ENCODE measurements at places on chromosomes 3 and 15. TPM values are rescaled to one million over a fixed set of nuclear protein-coding genes. Genes with fewer than 3 reads are reported as not detected.

GRCh38 chr3:197030379-197031314 lies 1.0 kb upstream of the MELTF start:
- no peak for DNase-seq

DNA sequence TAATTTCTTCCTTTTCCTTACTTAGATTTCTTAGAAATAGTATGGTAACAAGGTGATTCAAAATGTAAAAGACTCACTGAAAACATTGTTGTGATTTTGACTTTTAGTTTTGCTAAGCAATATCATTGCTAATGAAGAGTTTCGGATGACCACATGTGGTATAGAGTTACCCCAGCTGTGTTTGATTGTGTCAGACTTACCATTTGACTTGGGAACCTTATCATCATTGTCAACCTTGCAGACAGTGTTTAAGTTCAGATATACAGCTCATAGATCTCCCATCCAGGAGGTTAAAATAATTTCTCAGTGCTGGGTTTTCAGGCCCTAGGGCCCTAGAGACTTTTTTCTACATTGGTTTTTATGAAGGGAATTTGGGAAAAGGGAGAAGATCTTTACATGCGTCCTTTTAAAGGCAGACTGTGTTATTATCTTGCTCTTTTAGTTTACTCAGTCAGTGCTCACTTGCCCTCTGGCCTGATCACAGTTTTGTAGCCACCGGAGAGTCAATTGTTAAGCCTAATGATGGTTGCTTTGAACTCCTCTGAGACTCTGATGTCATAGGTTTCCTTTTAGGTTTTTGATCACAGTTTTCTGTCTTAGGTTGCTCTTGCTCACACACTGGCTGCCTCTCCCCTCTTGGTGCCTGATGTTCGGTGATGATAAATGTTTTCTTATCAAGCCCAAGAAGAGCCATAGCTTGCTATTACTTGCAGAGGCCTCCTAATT lies 133.5 kb upstream of the ZPLD1 start:
- DNase-seq = no peak

DNA sequence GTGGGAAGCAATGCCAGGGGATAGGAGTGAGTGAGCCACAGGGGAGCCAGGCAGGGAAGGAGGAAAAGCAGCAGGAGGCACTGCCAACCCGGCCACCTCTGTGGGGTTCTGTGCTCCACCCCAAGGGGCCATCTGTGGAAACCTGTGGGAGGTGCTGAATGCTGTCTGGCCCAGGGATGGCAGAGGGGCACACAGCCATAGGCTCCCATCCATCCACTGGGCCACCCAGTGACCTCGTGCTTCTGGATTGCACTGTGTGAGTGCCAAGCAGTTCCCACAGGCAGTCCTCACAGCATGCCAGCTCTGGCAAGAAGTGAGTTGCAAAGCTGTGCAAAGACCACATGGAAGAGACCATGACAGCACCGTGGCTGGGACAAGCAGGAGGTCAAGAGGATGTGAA lies 27.5 kb downstream of the DNAJB8 start:
- no peak for DNase-seq

DNA sequence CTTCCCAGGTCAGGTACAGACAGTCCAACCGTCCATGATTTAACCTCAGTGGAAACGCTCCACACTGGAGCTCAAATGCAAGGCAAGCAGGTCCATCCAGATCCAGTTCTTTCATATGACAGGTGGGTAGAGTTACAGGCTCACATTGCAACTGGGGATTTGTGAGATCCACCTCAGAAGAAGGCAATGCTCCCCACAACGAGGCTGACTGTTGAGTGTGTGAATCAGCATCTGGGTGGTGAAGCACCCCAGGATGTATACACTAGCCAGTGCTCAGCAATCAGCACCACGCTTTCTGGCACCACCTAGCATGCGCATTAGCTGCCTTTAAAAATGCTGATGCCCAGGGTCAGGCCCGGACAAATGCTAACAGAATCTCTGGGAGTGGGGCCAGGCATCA lies 343.5 kb upstream of the ICE2 start:
- DNase-seq = no peak

DNA sequence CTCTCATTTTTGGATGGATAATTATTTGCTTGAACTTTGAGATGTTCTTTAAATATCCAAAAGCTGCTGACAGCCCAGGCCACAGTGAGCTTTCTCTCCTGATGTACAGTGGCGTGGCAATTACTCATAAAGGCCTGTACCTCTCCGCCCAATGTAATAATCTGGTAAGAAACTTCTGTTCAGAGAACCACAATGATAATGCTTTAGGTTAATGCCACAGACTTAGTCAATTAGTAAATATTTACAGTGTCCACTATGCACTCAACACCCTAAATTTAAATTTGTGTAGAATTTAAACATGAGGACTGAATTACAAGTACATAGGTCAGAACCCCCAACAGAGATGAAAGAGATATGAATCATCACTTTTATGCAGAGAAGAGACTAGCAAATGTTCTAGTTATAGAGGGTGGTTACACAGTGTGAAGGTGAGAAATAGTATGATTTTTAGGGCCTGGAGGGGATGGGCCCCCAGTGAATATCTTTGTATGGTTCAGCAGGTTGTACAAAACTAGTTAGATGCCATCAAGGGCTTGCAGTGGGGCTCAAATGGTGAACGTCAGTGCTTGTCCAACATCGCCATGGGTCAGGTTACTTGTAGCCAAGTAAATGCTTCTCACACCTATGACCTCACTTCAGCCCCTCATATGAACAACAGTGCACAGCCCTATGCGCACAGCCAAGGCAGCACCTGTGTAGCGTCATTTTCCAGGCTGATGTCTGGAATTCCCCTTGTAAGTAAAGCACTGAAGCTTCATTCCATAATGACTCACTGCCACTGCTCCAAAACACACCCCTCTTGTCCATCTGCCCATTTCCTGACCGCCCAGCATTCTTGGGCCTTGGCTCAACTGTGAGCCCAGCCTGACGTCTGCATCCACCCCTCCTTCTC lies 13.3 kb downstream of the ABHD2 start:
- peak; percentile 48 for DNase-seq

DNA sequence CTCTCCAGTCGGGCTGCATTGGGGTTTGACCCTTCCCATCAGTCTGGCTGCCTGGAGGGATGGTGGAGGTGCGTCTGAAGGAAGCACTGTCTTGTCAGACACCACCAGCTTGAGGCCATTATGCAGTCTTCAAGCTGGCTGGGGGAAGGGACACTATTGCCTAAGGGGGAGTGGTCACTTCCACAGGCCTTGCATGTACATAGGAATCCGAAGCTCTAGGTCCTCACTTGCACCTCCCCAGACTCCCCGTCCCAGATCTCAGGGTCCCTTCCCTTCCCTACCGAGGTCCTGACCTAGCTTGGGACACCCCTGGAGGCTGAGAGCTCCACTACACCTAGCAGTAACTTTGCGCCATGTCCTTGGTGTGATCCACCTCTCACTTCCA lies 48.6 kb upstream of the KLF13 start:
- no peak for DNase-seq

DNA sequence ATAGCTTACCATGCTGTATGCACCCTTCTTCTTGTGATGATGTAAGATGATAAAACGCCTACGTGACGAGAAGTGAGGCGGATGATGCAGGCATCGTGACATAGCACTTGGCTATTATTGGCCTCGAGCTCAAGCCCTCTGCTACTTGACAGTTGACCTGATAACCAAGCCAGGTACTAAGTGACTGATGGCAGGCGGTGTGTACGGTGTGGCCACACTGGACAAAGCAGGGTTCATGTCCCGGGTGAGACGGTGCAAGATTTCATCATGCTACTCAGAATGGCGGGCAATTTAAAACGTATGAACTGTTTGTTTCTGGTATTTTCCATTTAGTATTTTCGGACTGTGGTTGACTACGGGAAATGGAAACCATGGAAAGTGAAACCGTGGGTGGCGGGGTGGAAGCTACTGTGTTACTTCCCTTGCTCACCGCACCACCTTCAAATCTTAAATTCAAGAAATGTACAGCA lies 57.7 kb downstream of the SLC12A8 start:
- no peak for DNase-seq

GRCh38 chr15:60381148-60381788 lies 16.5 kb downstream of the ANXA2 start:
- DNase-seq = no peak

DNA sequence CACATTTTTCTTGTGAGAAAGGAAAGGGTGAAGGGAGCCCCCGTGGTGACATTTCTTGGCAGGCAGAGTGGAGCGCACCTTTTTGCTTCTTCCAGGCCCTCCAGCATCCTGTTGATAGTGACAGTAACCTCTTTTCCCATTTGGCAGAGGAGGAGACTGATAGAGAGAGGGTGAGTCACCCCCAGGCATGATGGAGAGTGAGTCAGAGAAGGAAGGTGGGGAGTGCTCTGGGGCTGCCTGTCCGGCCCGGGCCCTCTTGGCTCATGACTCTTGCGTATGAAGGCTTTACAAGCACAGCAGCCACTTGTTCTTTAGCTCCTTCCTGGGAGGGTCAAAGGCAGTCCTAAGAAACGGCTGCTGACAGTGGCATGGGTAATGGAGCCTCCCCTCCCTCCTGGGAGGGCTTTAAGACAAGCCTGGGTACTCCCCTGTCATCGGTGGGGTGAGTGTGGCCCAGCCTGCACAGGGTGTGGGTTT lies 16.0 kb downstream of the ANKRD63 start:
- DNase-seq = no peak

DNA sequence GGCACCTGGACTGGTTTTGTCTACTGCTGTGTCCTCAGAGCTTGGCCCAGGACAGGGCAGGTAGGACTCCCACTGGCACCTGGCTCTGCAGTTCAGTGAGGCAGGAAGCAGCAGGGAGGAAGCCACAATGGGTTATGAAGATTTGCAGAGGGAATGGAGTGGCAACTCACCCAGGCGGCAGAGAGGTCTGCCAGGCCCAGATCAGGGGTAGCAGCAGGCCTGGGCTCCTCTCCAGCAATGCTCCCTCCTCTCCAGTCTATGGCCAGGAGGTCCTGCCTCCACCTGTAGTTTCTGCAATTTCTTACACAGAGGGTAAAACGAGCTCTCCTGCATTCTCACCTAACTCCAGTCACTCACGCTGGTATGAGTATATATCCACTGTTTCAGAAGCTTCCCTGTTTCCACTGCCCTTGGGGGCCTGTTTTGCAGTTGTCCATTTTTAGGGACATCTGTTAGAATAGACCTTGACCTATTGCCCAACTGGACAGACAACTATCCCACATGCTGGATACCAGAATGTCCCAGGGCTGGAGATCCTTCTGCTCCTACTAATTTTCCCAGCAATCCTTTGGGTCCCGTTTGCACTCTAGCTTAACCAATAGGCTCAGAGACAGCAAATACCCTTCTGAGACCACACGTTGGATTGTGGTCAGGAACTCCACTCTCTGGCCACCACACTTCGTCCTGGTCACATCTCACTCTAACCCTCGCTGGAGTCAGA lies 35.2 kb downstream of the HMCES start:
- DNase-seq = no peak

GRCh38 chr3:36688815-36689214 lies 75.5 kb downstream of the DCLK3 start:
- DNase-seq = no peak

DNA sequence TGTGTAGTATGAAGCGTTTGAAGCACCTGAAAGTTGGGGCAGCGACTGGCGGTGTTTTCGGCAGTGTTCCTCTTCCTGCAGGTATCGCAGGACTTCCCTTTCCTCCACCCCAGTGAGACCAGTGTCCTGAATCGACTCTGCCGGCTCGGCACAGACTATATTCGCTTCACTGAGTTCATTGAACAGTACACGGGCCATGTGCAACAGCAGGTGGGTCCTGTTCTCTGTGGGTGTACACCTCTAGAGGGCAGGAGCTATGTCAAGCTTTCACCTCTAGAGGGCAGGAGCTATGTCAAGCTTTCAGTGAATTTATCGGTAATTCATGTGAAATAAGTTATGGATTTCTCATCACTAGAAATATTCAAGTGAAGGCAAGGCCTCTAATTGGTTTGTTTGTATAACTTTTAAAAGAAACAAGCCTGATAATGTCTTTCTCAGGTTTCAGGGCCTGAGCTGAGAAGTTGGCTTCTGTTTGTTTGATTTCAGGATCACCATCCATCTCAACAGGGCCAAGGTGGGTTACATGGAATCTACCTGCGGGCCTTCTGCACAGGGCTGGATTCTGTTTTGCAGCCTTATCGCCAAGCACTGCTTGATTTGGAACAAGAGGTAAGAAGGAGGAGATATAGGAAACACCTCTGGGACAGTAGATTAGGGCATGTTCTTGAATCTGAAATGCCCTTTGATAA lies 5.3 kb downstream of the TUBGCP4 start:
- no peak for DNase-seq

DNA sequence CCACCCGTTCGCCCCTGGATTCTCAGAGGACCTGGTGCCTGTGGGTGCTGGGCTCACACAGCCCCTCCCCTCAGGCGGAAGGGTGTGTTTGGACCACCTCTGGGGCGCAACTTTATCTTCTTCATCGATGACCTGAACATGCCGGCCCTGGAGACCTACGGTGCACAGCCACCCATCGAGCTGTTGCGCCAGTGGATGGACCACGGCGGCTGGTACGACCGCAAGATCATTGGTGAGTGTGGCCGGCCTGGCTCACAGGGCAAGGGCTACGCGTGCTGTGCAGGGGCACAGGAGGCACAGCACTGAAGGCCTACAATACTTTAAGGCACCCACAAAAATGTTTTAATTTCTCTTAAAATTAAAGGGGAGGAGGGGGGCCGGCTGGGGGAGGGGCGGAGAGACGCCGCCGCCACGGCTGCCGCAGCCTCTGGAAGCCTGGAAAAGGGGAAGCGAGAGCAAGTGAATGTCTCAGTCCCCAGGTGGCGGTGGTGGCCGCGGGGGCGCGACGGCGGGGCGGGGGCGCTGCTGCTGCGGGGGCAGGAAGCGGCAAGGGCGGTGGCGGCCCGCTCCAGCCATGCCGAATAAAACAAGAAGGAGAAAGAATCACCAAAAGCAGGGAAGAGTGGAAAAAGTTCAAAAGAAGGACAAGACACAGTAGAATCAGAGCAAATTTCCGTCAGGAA lies 56.8 kb downstream of the DNAH1 start:
- no peak for DNase-seq

- no peak for DNase-seq
Measured at GRCh38 chr3:94862703-94863102, 799.8 kb downstream of the NSUN3 start.

GRCh38 chr3:104961851-104962250 lies 404.9 kb upstream of the ALCAM start:
- DNase-seq = no peak

DNA sequence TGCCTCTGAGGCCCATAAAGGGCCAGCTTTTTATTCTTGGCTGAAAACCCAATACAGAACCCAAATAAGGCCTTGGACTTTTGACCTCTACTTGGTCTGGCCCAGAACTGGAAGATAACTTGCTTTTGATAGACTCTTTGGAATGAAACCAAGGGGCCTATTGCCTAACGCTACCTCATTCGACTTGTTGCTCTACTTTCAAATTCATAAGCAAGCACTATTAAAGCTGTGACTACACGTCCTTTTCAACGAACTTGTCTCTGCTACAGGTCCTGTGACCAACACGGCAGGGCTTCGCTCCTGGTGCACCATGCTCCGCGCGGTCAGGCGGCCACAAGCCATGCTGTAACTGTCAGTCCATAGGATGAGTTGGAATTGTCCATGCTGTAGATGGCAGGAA lies 385.4 kb downstream of the MFSD1 start:
- no peak for DNase-seq

GRCh38 chr3:20322085-20322484 lies 136.1 kb upstream of the SGO1 start:
- no peak for DNase-seq

Gene AP3B2
- 0.29 TPM for polyA plus RNA-seq

Gene RAB27A
- polyA plus RNA-seq = 5.8 TPM

Gene LDHAL6B
- 0.14 TPM for polyA plus RNA-seq

Gene TNK2
- polyA plus RNA-seq = 139 TPM

Gene C3orf85
- not detected for polyA plus RNA-seq

Gene ULK3
- polyA plus RNA-seq = 33.3 TPM

Gene PLA2G4E
- polyA plus RNA-seq = 2.0 TPM

Gene HMCES
- polyA plus RNA-seq = 21.8 TPM

Gene COL6A5
- 0.13 TPM for polyA plus RNA-seq

Gene CCR8
- not detected for polyA plus RNA-seq

Gene RPL39L
- 8.9 TPM for polyA plus RNA-seq
